ENCODE measurements at places on chromosomes 13 and 19.

DNA sequence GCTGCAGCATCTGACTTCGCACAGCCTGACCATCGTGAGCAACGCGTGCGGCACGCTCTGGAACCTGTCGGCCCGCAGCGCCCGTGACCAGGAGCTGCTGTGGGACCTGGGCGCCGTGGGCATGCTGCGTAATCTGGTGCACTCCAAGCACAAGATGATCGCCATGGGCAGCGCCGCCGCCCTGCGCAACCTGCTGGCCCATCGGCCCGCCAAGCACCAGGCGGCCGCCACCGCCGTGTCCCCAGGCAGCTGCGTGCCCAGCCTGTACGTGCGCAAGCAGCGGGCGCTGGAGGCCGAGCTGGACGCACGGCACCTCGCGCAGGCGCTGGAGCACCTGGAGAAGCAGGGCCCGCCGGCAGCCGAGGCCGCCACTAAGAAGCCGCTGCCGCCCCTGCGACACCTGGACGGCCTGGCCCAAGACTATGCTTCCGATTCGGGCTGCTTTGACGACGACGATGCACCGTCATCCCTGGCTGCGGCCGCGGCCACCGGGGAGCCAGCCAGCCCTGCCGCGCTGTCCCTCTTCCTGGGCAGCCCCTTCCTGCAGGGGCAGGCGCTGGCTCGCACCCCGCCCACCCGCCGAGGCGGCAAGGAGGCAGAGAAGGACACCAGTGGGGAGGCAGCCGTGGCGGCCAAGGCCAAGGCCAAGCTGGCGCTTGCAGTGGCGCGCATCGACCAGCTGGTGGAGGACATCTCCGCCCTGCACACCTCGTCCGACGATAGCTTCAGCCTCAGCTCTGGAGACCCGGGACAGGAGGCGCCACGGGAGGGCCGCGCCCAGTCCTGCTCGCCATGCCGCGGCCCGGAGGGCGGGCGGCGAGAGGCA is 13.6 kb downstream of the C19orf25 start:
- no peak for DNase-seq

- DNase-seq: no peak
These were observed 47.3 kb upstream of the NPAS1 start for GRCh38 chr19:46972311-46972710.

DNA sequence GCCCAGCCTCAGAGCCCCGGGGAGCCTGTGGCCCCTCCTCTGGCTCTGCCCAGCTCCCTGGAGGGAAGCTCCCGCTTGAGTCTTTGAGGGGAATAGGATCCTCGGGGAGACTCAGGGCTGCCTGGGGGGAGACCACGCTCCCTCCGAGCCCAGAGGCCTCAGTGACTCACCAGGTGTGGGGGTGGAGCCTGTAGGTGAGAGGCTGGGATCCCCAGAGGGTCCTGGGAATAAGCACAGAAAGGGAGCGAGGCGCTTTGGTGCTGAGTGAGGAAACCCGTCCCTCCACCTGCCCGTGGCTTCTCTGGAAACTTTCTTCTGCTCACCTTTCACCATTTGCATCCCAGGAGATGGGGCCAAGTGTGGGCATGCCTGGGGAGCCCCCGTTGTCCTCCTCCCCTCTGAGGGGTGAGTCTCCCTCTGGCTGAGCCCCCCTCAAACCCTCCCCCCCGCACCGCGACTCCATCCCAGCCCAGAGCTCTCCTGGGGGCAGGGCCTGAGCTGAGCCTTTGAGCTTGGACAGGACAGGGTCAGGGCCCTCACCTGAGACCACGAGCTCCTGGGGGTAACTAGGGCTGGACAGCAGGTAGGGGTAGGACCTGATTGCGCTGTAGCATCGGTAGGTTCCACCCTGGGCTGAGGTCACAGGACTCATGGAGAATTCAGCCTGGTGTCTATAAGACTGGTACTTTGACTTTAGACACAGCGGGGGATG is 2.7 kb downstream of the LILRB5 start:
- no peak for DNase-seq

DNA sequence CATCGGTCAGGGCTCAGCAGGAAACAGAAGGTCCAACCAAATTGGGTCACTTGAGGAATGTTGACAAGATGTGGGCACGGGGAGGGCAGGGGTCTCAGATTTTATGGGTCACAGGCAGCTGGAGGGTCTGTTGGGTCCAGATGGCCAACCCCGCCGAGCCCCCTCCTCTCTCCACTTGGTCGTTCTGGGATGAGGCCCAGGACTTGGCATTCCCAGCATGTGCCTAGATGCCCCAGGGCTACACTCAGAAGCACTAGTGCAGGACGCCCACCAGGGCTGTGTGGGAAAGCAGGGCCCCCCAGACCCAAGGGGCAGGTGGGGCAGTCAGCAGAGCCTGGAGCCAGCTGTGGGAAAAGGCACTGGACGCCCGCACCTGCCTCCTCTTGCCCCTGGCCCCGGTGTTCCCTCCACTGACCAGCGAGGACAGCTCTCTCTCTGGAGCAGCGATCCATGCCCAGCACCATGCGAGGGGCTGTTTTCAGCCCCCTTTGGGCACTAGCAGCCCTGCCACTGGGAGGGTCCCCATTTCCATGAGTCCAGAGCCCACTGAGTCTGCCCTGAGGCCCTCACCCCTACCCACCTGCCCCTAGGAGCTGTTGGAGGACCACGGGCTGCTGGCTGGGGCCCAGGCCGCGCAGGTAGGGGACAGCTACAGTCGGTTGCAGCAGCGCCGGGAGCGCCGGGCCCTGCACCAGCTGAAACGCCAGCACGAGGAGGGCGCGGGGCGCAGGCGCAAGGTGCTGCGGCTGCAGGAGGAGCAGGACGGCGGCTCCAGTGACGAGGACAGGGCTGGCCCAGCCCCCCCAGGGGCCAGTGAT is 26.0 kb downstream of the DHX34 start:
- DNase-seq: no peak

DNA sequence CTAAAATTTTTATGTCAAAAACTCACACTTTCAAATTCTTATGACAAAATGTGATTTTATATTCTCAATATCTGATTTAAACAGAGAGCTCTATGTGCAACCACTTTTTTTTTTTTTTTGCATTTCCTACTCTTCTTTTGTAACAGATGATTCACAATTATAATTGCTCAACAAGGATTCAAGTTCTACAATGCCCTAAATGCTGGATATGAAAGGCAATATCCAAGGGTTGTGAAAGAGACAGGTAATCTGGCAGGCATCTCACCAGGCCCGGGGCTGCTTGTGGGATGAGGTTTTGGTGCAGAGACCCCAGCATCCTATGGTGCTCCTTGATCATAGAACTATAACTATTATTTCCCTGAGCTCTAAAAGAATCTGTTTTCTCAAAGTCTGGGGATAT is 363.6 kb upstream of the NBEA start:
- DNase-seq: no peak

Measured in AML-193 (cell line).